ENCODE measurements at places on chromosomes 1 and 21.

DNA sequence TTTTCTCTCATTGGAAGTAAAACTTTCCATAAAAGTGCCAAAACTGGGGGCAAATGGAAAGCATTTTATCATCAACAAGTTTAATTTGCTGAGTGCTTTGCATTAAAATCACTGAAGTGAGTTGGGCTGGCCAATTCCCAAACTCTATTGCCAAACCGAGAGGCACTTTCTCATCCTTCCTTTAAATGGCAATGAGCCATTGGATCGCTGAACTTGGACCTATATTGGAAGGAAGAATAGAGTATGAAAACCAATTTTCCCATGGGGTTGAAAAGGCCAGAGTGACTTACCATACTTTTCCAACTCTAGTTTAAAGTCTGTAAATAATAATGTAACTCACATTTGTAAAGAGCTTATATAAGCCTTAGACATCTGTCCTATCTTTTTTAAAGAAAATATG, 189.1 kb upstream of the C1orf87 start:
- DNase-seq = no peak

- DNase-seq = no peak
Observed at GRCh38 chr1:159040893-159041724, 31.4 kb downstream of the IFI16 start.

GRCh38 chr1:156901590-156901900, 8.0 kb downstream of the PEAR1 start:
- no peak for DNase-seq

GRCh38 chr1:180136968-180137356, 17.7 kb upstream of the QSOX1 start:
- no peak for DNase-seq

DNA sequence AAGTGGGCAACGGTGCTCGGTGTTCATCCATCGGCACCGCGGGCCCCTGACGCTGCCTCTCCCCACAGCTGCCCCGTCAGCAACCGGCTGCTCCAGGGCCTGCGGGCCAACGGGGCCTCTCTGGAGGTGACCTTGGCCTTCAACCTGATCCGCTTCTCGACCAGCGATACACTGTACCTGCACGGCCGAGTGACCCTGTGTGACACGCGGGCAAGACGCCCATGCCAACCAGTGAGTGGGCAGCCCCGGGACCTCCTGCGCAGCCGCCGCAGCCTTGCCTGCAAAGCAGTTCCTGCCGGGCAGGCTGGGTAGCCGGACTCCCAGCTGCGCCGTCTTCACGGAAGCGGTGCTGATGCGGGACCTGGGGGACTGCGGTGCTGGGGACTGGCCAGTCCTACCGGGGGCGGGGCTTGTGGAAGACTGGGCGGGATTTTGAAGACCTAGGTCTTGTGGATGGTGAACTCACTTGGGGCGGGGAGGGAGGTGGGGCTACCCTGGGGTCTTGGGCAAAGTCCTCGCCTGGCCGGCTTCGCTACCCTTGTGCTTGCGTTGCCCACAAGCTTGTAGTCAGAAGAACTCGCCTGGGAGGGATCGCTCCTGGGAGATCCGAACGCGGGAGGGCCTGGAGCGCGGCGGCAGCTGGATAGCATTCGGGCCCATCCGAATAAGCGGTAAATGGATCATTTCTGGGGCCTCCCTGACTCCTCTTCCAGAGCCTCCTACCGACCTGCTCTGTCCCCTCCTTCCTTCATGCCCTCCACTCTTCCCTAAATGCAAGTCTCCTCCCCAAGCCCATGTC, 8.8 kb upstream of the CEP85 start:
- peak; percentile 82 for DNase-seq

- DNase-seq = no peak
Observed at GRCh38 chr1:21068937-21069336, 107.8 kb downstream of the EIF4G3 start.

- DNase-seq = no peak
Observed at GRCh38 chr21:42671778-42672593, 18.6 kb downstream of the PDE9A start.

DNA sequence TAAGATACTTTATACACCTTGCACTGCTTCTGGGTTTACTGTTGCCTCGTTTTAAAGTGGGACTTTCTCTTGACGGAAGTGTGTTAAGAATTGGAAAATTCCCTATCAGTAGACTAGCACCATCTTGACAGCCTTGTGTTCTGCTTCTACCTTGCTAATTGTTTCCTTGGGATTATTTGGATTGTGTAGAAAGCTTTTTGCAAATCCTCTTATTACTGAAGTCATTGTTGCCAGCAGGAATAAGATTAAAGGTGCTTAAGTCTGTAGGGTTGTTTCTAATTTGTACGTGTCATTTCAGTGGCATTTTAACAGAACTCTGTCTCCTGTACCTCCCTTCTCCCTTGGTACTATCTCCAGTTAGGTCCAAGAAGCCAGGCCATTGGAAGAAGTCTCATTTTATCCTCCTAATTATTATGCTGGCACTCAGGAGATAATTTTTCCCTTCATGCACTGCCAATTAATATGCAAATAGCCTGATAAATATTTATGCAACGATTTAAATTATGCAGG, 107.7 kb downstream of the POU2F1 start:
- DNase-seq = no peak

DNA sequence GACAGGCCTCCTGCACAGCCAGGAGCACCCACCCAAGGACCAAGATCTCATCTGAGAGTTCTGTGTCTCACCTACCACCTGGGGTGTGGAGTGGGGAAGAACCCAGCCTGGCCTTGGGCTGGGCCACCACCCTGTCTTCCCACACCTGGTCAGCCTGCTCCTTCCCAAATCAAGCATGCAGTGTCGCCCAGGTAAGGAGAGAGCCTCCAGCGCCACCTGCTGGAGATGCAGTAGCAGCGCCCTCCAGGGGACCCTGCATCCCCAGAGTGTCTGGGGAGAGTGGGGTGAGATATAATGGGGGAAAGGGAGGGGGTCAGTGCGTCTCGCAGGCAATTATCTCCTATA, 32.3 kb downstream of the KIAA2013 start:
- peak; percentile 52 for DNase-seq

DNA sequence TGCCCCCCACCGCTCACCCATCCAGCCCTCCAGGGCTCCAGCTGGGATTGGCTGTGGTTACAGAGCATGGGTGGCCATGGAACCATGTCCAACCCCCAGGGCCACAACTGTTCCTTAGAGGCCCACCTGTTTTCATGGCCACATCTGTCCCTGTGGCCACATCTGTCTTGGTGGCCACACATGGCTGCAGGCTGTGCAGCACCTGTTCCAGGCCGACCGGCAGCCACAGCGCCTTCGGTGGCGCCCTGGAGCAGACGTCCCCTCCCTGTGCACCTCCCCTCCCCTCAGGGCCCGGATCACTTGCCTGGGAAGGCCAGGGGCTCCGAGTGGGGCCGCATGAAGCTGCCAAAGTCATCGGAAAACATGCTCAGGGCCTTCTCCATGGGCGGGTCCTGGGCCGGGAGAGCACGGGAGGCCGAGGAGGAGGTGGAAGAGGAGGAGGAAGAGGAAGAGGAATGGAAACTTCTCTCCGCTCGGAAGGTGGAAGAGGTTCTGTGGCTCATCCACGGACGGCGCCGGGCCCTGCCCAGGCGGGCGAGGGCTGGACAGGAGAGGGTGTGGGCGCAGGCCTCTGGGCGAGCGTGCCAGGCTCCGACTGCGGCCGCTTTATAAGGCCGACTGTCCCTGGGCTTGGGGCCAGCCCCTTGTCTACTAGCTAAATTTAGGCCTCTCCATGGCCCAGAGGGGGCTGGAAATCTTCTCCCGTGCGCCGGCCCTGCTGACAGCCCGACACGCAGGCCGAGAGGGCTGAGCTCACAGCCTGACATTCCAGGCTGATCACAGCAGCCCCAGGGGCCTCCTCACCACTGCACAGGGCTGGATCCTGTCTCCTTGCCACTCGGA, at the start of gene HSPB7:
Gene HSPB7, minus strand, starts transcription at position 583 of the 843 bp plus-strand sequence. Its CDS starts 80 bp downstream, at position 503.
- peak; percentile 76 for DNase-seq

DNA sequence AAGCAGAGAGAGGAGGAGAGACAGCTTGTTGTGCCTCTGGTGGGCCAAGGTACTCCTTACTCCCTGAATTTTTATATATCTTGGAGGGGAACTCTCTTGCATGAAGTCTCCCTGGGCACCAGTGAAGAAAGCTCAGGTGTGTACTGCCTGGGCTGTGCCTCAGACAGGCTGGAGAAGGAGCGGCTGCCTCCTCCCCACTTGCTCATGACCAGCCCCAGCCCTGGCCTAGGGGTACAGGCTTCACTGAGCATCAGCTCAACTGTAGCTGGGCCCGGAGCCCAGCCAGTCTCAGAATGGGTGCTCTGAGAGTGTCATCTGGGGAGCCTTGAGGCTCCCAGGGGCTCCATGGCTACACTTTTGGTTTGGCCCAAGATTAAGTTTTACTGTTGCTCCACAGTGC, 44.8 kb upstream of the TENT5C start:
- no peak for DNase-seq
